Activated CD4-positive, alpha-beta T cell treated with anti-CD3 and anti-CD28 coated beads for 36 hours (primary cell): ENCODE measurements at places on chromosomes 12 and 14. TPM values are rescaled to one million over a fixed set of nuclear protein-coding genes. Genes with fewer than 3 reads are reported as not detected.

DNA sequence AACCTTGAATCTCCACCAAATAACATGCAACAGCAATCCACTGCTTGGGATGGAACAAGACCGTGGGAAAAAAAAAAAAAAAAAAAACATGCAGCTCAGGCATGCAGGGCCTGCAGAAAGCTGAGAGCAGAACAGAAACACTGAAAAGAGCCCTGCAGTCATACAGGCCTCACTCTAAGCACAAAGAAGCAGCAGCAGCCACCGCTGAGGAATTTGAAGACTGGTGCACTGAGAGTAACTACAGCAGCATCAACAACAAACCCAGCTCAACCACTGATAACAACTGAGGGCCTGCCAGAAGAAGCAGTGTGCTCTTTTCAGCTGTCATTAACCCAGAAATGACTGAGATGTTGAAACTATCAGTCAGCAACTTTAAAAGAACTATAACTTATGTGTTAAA is 354.7 kb upstream of the TMTC1 start:
- no peaks in the 10 kb centered on the region for H3K4me1 ChIP-seq
- H3K4me3 ChIP-seq, result no peak overlapping the region
- DNase-seq, result no peak
- no peaks in the 10 kb centered on the region for H3K27me3 ChIP-seq
- no peak overlapping the region for H3K27ac ChIP-seq

DNA sequence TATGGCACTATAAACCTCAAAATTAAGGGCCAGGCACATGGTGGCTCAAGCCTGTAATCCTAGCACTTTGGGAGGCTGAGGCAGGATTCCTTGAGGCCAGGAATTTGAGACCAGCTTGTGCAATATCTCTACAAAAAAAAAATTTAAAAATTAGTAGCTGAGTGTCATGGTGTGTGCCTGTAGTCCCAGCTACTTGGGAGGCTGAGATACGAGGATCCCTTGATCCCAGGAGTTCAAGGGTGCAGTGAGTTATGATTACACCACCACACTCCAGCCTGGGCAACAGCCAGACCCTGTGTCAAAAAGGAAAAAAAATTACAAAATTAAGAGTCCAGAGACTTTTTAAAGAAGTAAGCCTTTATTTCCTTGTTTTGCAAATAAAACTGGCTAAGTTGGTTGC is 1.8 kb upstream of the GCN1 start:
- peaks cover 48% of the 10 kb centered on the region for H3K4me1 ChIP-seq
- H3K27me3 ChIP-seq, result no peaks in the 10 kb centered on the region
- H3K36me3 ChIP-seq, result peaks cover 59% of the 10 kb centered on the region
- no peak overlapping the region for H3K27ac ChIP-seq

GRCh38 chr12:100820314-100820713 is 25.7 kb downstream of the ANO4 start:
- DNase-seq, result no peak
- H3K36me3 ChIP-seq, result no peaks in the 10 kb centered on the region
- no peaks in the 10 kb centered on the region for H3K4me1 ChIP-seq
- no peak overlapping the region for H3K27ac ChIP-seq

- DNase-seq, result peak; percentile 27
- H3K27me3 ChIP-seq, result no peaks in the 10 kb centered on the region
- H3K36me3 ChIP-seq, result peaks cover 70% of the 10 kb centered on the region
- peaks cover 37% of the 10 kb centered on the region for H3K4me1 ChIP-seq
- peak overlapping the region; percentile 0 for H3K27ac ChIP-seq
These were observed 990 bp upstream of the TPI1 start for GRCh38 chr12:6866163-6866919.

- H3K4me1 ChIP-seq, result peaks cover 82% of the 10 kb centered on the region
- H3K27ac ChIP-seq, result peak overlapping the region; percentile 44
- H3K36me3 ChIP-seq, result peaks cover 2% of the 10 kb centered on the region
These were observed 40.6 kb downstream of the ACTN1 start for GRCh38 chr14:68938271-68939150.

DNA sequence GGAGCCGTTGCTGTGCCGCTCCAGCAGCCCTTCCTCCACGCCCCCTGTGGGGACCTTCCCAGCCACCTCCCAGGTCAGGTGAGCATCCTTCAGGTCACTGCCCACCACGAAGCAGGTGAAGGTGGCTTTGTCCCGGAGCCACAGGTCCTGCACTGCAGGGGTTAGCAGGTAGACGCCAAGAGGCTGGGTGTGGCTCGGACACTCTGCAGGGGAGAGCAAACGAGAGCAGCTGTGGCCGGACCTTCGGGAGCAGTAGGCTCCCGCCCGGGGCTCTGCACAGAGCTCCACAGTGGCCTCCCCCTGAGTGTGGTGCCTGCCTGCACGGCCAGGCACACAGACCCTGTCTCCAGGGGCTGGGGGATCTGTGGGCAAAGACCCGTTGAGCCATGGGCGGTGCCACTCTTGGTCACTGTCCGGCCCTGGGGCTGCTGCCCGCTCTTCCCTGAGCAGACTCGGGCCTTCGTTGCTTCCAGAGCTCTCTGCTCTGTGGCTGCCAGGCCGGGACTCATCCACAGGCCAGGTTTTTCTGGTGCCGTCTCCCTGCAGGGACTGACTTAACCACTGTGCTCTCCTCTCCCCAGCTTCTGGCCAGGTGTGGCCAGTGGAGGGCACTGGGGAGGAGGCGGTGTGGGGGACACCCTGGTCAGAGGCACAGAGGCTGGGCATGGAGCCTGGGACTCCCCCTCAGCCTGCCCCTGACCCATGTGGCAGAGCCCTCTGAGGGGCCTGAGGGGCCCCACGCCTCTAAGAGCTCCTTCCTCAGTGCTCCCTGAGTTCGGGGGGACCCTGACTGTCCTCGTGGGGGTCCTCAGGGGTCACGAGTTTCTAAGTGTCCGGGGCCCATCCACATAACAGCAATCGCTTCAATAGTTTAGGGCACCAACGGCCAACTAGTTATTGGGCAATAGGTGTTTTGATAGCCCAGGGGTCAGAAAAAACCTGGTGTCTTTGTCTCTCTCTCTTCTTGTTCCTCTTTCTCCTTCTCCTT is 314.9 kb downstream of the TMEM121 start:
- no peaks in the 10 kb centered on the region for H3K4me1 ChIP-seq
- H3K4me3 ChIP-seq, result no peak overlapping the region
- DNase-seq, result no peak
- no peaks in the 10 kb centered on the region for H3K27me3 ChIP-seq

GRCh38 chr14:94001016-94001415 is 3.9 kb downstream of the CCDC197 start:
- H3K27ac ChIP-seq, result no peak overlapping the region
- H3K27me3 ChIP-seq, result peaks cover 5% of the 10 kb centered on the region
- peaks cover 30% of the 10 kb centered on the region for H3K4me1 ChIP-seq
- H3K4me3 ChIP-seq, result no peak overlapping the region
- no peaks in the 10 kb centered on the region for H3K36me3 ChIP-seq
- DNase-seq, result no peak

DNA sequence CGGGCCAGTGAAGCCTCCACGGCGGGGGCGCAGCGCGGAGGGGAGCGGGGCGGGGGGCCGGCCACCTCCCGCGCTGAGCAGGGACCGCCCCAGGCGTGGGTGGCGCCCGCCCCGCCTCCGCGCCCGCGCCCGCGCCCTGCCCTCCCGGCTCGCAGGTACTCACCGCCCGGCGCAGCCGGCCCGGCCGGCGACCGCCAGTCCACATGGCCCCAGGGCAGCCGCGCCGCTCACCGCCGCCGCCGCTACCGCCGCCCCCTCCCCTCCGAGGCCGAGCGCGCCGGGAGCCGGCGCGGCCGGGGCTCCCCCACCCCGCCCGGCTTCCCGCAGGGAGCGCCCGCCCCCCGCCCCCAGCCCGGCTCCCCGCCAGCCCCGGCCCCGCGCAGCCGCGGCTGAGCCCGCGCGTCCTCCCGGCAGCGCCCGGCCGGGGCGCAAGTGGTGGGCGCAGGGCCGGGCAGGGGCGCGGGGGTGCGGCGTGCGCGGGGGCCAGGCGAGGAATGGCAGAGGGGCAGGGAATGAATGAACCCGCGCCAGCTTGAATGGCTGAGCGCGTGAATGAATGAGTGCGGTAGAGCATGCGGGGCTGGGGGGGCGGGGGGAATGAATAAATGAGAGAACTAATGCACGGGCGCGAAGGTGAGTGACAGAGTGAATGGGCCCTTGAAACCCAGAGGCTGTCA is at the start of gene BEGAIN:
TSS of gene BEGAIN (minus strand) at position 332 of the 677 bp plus-strand sequence. CDS start at position 205, 127 bp downstream.
- H3K27me3 ChIP-seq, result peaks cover 26% of the 10 kb centered on the region
- H3K4me3 ChIP-seq, result peak within 1 kb of the TSS; percentile 66
- no peaks in the 10 kb centered on the region for H3K4me1 ChIP-seq
- H3K27ac ChIP-seq, result peak within 1 kb of the TSS; percentile 27

The RNFT2 gene
- 14.7 TPM for total RNA-seq

The CCDC88C gene
- 82.8 TPM for total RNA-seq

The NDUFA9 gene
- 132 TPM for total RNA-seq

The ENDOU gene
- not detected for total RNA-seq

The OXA1L gene
- 136 TPM for total RNA-seq
